ENCODE measurements at places on chromosomes 2 and 18.
A peak's percentile ranks its signal among the peaks of the same experiment; 100 is the strongest.

DNA sequence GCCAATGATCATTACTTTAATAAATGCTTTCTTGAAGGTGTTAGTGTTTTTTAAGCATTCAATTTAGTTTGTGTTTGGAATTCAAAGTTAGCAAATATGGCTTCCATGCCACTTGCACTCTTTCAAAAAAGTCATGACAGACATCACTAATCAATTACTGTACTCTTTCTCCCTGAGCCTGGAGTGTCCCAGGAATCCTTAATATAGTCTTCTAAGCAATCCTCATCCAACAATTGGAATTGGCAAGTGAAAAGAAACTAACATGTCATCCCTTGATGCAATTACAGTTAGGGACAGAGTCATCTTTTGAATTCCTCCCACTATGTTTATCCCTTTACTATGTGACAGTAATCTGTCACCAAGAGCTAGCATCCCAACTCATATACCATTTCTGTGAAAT is 29.7 kb upstream of the GPR55 start:
- H3K4me1 ChIP-seq: peaks cover 26% of the 10 kb centered on the region
- H3K36me3 ChIP-seq: no peaks in the 10 kb centered on the region
- H3K27ac ChIP-seq: no peak overlapping the region
- DNase-seq: no peak
- peaks cover 26% of the 10 kb centered on the region for H3K27me3 ChIP-seq

- DNase-seq: no peak
- no peak overlapping the region for H3K27ac ChIP-seq
- peaks cover under 1% of the 10 kb centered on the region for H3K4me1 ChIP-seq
- H3K4me3 ChIP-seq: no peak overlapping the region
- H3K27me3 ChIP-seq: no peaks in the 10 kb centered on the region
These were observed 41.6 kb downstream of the NDC80 start for GRCh38 chr18:2612996-2613395.

DNA sequence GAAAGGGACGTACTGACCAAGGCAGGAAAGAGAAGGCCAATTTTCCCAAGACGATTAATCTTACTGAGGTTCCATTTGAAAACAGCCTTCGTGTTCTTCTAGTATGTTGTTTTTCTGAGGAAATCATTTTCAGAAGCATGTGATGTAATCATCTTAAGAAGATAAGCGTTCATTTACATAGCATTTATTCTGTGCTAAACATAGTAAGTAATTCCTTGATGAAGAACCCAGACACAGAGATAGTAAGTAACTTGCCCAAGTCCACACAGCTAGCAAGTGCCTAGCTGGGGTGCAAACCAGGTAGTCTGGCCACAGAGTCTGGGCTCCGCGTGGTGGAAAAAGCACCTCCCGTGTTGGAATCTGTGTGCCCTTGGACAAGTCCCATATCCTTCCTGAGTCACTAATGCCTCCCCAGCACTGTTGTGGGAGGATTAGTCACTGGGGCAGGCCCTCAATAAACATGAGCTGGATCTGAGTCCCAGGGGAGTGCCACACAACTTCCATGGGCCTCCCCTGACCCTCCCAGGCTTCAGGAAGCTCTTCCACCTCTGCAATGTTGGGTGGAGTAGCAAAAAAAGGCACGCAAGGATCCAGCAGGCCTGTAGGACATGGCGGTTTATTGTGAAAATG is 26.9 kb upstream of the ASAP2 start:
- no peak overlapping the region for H3K4me3 ChIP-seq
- no peak for DNase-seq
- H3K4me1 ChIP-seq: peaks cover 6% of the 10 kb centered on the region
- no peaks in the 10 kb centered on the region for H3K36me3 ChIP-seq
- H3K27ac ChIP-seq: no peak overlapping the region

DNA sequence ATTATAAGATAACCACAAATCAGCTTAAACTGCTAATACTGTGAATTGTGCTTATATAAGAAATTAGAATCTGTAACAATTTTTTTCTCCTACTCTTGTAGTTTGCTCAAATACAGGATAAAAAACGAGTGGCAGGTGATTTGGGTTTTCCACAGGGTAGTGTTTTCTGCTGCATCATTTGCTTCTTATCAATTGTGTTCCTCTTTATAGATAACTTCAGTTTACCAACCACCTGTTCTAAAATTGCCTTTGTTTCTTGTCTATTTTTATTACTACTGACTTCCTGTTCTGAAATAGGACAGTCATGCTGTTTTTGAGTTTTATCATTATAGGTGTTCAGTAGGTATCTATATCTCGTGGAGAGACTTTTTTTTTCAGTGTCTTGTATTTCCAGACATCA is 56.9 kb downstream of the MFSD6 start:
- peak overlapping the region; percentile 57 for H3K4me3 ChIP-seq
- peaks cover 11% of the 10 kb centered on the region for H3K36me3 ChIP-seq
- no peak for DNase-seq
- peak overlapping the region; percentile 47 for H3K27ac ChIP-seq
- H3K27me3 ChIP-seq: no peaks in the 10 kb centered on the region
- H3K4me1 ChIP-seq: peaks cover 66% of the 10 kb centered on the region

GRCh38 chr18:65235966-65236624 is 514.7 kb upstream of the CDH7 start:
- H3K27ac ChIP-seq: no peak overlapping the region
- no peak for DNase-seq
- H3K4me1 ChIP-seq: no peaks in the 10 kb centered on the region

- H3K4me1 ChIP-seq: no peaks in the 10 kb centered on the region
- no peaks in the 10 kb centered on the region for H3K27me3 ChIP-seq
- no peak overlapping the region for H3K27ac ChIP-seq
- H3K36me3 ChIP-seq: no peaks in the 10 kb centered on the region
- no peak for DNase-seq
These were observed 108.2 kb downstream of the PDE1A start for GRCh38 chr2:182318466-182319220.

DNA sequence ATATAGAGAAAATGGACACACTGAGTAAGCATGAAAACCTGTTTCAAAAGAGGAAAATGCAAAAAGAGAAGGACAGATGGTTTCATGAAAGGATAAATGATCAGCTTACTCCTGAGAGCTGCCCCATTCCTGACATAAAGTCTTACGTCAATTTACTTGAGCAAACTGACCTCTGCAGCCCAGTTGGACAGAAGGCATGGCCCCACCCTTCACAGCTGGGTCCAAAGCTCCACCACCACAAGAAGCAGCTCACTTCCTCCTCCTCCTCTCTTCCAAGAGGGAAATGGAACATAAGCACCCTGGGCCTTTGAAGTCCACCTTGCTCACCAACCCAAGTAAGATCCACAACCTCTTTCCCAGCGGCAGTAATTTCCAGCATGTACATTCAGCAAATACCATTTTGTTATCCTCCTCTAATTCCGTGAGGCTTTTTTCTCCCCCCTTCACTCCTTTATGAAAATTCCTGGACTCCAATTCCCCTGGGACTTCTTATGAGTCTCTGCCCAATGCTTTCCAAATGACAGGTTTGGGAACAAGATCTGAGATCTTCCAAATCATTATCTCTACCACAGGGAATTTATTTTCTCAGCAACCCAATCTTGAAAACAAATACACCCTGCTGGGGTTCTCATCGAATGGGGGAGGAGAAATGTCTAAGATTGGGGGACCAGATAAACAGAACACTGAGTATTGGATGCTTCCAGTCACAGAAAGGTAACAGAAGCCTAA is 10.1 kb downstream of the COL4A4 start:
- H3K4me1 ChIP-seq: peaks cover 11% of the 10 kb centered on the region
- no peaks in the 10 kb centered on the region for H3K36me3 ChIP-seq
- no peaks in the 10 kb centered on the region for H3K27me3 ChIP-seq
- no peak overlapping the region for H3K4me3 ChIP-seq
- H3K27ac ChIP-seq: no peak overlapping the region

DNA sequence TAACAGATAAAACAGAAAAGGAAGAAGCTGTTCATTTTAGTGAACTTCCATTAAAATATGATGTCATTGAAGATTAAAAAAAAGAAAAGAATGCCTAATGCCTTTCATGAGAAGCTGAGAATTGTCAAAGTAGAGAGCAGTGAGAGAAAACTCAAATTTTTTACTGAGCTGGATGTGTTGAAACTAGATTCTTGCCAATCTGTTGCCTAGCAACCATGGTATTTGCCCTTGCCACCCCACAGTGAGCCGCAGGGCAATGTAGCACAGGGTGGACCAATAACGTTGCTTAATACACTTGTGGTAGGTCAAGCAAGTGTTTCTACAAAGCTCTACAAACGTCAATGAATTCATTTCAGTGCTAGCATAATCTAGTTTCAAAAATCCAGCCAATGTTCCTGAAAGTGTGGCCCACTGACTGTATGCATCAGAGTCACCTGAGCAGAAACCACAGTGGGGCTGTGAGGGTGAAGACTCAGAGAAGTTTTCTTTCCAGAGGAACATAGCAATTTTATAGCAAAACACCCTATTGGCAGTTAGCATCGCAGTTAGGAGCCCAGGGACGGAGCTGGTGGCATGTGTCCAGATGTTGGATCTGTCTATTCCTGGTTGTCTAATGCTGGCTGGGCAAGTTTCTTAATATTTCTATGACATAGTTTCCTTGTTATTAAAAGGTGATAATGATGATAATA is 132.2 kb downstream of the DOCK10 start:
- peaks cover 46% of the 10 kb centered on the region for H3K4me1 ChIP-seq
- H3K27me3 ChIP-seq: no peaks in the 10 kb centered on the region
- no peak for DNase-seq
- H3K27ac ChIP-seq: peak overlapping the region; percentile 82
- H3K4me3 ChIP-seq: peak overlapping the region; percentile 30
- peaks cover 51% of the 10 kb centered on the region for H3K36me3 ChIP-seq

- peaks cover 27% of the 10 kb centered on the region for H3K36me3 ChIP-seq
- no peak for DNase-seq
These were observed 14.6 kb downstream of the PTPN18 start for GRCh38 chr2:130370490-130370889.

DNA sequence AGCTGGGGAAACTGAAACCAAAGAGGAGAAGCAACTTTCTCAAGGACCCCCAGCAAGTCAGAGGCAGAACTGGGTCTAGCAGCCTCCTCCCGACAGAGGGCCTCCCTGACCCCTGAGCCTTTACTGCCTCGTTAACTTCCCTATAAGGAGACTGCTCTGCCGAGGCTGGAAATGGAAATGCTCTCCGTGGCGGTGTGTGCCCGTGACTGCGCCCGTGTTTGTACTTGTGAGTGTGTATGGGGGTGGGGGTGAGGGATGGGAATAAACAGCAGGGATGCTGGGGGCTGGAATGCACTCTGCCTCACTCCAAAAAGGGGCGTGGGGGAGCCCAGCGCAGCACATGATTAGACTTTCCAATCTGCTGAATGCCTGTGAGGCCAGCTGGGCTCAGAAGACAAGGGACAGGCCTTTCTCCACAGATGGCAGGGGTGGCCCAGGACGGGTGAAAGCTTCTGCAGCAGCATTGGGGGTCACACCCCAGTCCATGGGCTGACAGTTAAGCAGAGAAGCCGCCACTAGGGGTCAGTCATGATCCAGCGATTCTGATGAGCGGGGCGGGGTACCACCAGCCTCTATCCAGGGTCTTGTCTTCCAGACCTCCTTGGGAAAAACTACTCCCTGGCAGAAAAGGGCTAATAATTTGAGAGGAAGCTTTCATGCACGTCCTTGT is 26.8 kb downstream of the MPHOSPH10 start:
- H3K36me3 ChIP-seq: no peaks in the 10 kb centered on the region
- peaks cover 4% of the 10 kb centered on the region for H3K4me1 ChIP-seq
- no peak overlapping the region for H3K4me3 ChIP-seq
- no peak overlapping the region for H3K27ac ChIP-seq

- DNase-seq: no peak
- peaks cover 65% of the 10 kb centered on the region for H3K4me1 ChIP-seq
- H3K27ac ChIP-seq: peak overlapping the region; percentile 96
- H3K27me3 ChIP-seq: no peaks in the 10 kb centered on the region
- peaks cover 10% of the 10 kb centered on the region for H3K36me3 ChIP-seq
These were observed 13.5 kb upstream of the REL start for GRCh38 chr2:60867848-60868247.

DNA sequence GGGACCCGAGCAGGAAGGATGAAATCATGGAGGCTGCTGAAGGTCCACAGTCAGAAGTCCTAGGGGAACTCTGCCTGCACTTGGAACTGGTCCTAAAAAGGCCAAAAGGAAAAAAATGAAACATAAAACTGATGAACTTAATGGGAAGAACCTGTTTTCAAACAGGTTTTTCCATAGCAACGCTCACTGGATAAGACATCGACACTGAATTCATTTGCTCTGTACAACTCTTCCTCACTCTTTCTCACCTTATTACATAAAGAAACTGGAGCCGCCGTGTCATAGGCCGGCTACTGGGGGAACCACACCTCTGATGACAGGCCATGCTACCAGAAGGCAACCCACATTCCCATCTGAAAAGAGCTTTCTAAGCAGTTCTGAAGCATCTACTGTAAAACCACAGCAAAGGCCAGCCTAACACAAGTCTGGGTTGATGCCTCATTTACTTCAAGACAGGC is 83.6 kb downstream of the FARSB start:
- H3K36me3 ChIP-seq: peaks cover 60% of the 10 kb centered on the region
- H3K27me3 ChIP-seq: no peaks in the 10 kb centered on the region
- DNase-seq: no peak
- no peaks in the 10 kb centered on the region for H3K4me1 ChIP-seq
